ENCODE measurements at places on chromosomes 3 and 15. TPM values are rescaled to one million over a fixed set of nuclear protein-coding genes. Genes with fewer than 3 reads are reported as not detected.

GRCh38 chr15:59457103-59457502 lies 19.1 kb downstream of the FAM81A start:
- DNase-seq, result no peak

GRCh38 chr15:90513448-90513847 lies 16.3 kb upstream of the CRTC3 start:
- no peak for DNase-seq

- DNase-seq, result no peak
These were observed 239.3 kb downstream of the DTWD1 start for GRCh38 chr15:49860101-49860500.

SLC9C1 gene
- total RNA-seq, result 0.64 TPM

IL17RE gene
- total RNA-seq, result 0.29 TPM

Measured in SK-MEL-5 (cell line).